ENCODE measurements at places on chromosomes 7 and 10.

DNA sequence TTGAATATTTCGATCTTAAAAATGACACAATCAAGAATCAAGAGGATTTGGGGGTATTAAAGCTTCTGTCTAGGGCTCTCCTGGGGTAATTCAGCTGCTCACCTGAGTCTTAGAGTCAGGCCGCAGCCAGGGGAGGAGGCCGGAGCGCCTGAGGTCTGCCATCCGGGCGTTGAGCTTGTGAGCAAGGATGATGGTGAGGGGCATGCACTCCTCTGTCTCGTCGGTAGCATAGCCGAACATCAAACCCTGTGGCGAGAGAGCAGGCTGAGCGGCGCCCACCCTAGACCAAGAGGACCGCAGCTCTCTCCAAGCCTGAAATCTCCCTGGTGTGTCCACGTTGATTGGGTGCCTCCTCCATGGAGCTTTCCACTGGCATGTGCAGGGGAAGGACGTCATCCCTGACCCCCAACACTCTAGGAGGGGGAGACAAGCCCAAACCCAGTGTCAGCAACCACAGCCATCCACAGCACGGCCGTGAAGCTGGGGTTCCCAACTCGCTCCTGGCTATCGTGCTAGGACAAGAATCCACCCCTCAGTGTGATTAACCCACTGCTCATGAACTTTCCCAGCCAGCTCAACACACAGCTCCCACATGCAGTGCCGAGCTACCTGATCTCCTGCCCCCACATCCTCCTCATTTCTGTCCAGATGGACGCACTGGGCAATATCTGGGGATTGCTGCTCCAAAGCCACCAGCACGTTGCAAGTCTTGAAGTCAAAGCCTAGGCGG is 9.2 kb downstream of the MAT1A start:
- DNase-seq: no peak

DNA sequence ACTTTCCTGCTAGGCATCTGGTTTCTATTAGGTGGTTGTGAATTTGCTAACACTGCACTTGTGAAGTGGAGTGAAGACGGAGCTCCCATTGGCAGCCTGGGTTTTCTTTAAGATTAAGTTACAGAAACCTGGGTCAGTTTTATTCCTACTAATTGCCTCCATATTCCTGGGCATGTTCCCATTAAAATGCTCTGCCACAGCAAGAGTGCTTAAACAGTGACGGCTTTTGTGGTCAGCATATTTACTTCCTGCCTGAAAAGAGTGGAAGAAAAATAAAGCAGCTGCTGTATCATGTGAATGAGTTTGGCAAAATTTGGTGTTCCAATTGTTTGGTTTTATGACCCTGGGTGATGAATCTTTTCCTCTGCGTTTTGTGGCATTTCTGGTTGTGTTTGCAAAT is 96.9 kb upstream of the PLXDC2 start:
- DNase-seq: no peak

DNA sequence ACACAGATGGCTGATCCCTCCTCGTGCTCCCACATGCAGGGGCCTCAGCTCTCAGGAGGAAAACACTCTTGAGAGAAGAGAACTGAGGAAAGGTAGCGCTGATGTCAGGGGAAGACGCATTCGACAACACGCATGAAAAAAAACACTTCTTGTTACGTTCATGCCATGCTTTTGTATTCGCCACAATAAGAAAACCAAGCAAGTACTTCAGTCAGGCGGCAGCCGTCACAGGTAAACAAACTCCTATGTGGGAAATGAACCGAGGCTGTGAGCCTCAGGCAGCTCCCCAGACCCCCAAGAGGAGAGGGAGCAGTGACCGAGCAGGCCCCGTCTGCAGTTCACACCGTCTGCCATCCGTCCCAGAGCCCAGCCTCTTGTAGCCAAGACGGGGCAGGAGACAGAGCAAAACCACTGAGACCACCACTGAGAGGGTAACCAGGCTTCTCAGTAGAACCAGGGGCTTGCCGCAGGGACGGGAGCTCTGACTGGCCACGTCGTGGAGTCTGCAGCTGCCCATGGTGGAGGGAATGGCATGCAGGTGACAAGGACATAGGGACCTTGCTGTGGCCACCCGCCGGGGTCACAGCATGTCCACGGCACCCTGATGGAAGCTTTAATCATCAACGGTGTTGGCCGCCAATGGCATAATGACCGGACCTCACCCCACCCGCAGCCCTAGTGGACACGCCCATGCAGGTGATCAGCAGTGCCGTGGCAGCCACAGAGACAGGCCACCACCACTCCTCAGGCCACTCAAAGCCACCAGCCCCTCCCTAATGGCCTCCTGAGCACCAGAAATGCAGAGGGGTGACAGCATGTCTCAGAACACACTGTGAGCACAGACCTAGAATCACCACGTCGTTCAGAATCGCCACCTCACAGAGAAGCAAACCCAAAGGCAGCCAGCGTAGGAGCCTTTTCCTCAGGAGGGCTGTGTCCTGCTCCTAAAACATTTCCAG is 304.3 kb downstream of the PTPRN2 start:
- peak; percentile 3 for DNase-seq

- DNase-seq: no peak
These were observed 5.6 kb upstream of the CYP3A4 start for GRCh38 chr7:99789441-99790070.
